ENCODE measurements at places on chromosomes 13 and 19.

DNA sequence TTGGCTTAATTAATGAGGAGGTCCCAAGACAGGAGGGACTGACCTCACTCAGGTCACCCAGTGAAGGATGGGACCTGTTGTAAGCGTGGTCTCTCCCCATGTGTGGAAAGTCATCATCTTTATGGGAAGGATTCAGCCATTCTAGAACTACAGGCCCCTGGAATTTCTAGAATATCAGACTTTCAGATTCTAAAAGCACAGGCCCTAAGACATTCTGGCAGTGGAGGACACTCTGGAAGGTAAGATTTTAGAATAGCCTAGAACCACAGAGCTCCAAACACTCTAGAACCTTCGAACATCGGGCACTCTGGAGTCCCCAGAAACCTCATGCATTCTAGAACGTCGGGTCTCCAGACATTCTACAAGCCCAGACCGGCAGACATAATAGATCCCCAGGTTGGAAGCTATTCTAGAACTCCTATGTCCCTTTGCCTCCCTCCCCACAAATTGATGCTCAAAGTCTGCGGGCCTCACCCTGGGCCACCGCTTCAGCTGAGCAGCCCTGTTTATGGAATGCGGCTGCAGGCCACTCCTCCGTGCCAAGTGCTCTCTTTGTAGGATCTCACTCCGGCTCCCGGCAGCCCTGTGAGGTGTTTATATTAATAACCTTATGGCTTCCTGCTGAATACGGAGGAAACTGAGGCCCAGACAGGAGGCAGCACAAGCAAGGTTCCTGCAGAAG, 1.9 kb upstream of the KLK15 start:
- peak; percentile 16 for DNase-seq

DNA sequence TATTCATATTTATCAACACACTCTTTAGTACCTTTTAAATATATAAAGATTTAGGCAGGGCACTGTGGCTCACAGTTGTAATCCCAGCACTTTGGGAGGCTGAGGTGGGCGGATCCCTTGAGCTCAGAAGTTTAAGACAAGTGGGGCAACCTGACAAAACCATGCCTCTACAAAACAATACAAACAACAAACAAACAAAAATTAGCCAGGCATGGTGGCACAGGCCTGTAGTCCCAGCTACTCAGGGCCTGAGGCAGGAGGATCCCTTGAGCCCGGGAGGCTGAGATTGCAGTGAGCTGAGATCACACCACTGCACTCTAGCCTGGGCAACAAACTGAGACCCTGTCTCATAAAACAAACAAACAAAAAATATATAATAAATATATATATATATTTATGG, 1748.3 kb upstream of the PCDH20 start:
- DNase-seq = no peak

DNA sequence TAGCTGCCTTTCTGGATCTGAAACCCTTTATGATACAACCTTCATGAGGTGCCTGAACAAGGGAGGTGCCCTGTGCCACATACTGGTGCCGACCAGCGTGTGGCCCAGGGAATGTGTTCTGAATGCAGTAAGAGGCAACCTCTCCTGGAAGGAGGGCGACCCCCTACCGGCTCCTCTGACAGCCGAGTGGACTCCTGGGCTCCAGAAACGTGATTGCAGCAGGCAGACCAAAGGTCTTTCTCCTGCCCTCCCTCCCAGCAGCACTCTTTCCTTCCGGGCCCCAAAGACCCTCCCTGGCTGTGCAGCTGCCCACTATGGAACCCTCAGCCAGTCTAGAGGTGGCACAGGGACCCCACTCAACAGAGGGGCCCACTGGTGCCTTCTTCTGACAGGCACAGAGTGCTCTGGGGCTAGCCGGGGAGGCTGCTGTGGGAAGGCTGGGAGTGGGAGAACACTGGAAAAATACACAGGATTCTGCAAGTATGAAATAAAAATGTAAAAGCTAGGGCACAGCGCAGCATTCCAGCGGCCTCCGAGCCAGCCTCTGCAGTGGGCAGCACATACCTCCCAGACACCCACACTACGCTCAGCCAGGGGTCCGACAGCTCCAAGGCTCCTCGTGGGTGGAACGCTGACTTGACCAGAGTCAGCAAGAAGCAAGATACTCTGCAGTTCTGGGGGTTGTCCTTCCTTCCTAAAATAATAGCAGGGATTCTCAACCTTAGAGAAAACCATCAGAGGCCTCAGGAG, 14.9 kb downstream of the SH3GL1 start:
- no peak for DNase-seq

- DNase-seq = no peak
These were observed 8.2 kb upstream of the ZNF792 start for GRCh38 chr19:34972163-34972705.

GRCh38 chr13:110398564-110399507, 91.8 kb downstream of the COL4A2 start:
- peak; percentile 79 for DNase-seq

DNA sequence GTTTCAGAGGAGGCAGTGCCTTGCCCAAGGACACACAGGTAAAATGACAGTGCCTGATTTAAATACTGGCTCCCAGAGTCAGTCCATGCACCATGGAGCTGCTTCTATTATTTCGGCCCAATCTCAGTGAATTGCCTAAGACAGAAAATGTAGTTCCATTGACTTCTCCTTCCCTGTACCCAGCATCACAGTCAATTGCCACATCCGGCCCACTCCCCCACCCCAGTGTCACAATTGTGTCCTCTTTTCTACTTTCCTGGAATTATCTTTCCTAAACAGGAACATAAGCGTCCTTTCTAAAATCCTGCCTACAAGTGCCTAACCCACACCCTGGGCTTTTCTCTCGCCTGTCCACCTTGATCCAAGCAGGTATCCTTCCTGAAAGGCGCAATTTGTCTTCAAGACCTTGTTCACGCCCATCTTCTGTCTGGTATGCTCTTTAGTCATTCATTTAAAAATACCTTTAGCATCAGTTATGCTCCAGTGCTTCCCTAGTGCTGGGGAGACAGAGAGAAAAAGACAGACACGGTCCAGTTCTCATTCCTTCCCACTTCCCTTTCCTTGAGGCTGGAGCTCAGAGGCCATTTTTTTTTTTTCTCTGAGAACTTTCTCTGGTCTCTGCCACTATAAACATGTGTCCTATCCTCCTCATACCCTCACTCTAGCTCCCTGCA, 411.4 kb downstream of the LIG4 start:
- no peak for DNase-seq

- peak; percentile 10 for DNase-seq
These were observed 29.0 kb upstream of the NBEA start for GRCh38 chr13:34913040-34913439.

DNA sequence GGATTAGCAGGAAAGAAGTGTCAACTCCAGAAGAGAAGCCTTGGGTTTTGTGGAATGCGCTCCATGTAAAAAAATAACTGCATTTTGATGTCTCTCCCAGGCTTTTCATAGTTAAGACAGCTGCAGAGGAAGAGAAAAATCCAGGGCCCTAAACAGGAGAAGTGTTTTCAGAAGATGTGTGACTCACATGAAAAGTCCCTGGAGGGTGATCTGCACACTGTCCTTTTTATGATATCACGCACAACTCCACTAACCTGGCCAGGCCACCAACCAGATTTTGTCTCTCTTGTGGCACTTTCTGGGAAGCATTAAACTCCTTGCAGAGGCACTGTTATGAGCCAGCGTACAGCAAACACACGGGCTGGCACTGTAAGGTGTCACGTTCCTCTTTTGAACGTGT, 267.3 kb downstream of the FGF9 start:
- DNase-seq = no peak

DNA sequence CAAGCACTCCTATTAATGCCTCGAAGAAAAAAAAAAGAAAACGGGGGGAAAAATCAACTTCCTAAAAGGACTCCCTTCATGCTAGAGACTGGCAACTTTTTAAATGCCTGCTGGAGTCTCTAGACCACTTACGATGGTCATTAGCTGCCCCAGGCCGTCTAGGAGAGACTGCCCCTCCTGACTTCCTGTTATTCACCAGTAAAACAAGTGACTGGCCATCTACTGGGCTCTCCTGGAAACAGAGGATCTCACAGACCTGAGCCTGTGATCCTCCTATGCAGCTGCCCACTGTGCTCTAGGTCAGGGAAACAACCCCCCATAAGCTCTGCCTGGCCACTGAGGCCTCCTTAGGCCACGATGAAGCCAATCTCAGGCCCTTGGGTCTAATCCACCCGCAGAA, 7.4 kb downstream of the ZNF266 start:
- DNase-seq = no peak

DNA sequence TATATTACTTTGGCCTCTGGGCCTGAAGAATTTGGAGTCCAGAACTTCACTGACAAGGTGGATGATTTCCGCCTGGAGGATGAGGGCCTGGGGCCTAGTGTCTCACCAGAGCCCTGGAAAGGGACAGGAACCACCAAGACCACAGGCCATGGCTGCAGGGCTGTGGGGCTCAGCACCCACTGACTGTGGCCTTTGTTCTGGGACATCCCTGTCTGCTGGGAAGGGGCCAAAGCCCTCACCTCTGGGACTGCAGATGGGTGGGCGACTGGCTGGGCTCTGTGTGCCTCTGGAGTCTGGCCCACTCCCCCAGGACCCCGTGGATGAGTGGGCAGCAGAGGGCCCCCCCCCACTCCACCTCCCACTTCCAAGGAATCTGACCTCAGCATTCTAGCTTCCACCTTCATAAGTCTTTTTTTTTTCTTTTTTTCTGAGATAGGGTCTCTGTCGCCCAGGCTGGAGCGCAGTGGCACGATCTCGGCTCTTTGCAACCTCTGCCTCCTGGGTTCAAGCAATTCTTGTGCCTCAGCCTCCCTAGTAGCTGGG, 20.3 kb downstream of the CHST8 start:
- no peak for DNase-seq

- DNase-seq = peak; percentile 40
These were observed 9.1 kb upstream of the C19orf12 start for GRCh38 chr19:29724102-29724641.

- DNase-seq = no peak
These were observed 681 bp downstream of the ZNF837 start for GRCh38 chr19:58380037-58380661.

- peak; percentile 14 for DNase-seq
These were observed 36.4 kb downstream of the COG3 start for GRCh38 chr13:45501175-45501526.

DNA sequence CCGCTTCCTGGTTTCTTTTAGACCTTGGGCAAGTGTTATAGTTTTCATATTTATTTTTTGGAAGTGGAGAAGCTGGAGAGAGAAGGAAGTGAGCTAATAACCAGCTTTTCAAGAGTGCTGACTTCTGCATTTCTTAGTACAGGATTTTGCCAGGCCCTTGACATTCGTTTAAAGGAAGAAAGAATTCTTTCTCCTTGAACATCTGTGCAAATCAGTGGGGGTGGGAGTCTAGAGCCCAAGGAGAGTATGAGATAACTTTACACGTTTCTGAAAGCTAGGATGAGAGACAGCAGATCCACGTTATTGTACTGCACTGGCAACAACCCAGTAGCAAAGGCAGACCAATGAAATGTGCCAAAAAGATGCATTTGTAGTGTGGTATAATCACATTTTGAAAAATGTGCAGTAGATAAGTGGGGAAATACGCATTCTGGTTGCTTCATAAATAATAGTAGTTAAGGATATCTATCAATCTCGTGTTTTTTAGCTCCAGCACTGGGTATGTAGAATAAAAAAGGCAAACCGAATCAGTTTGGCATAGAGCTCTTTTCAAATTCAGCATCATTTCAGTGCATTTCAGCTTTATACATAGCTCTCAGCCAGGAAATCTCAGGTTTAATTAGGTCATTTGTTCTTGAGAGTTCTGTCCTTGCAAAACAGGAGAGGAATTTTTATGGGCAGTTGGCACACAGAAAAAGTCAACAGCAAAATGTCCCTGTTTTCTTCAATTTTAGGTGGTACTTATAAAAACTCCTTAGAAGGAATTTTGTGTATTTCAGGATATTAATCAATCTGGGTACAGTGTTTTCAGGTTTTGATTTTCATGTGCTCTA, 4.3 kb downstream of the RNF113B start:
- DNase-seq = peak; percentile 54

DNA sequence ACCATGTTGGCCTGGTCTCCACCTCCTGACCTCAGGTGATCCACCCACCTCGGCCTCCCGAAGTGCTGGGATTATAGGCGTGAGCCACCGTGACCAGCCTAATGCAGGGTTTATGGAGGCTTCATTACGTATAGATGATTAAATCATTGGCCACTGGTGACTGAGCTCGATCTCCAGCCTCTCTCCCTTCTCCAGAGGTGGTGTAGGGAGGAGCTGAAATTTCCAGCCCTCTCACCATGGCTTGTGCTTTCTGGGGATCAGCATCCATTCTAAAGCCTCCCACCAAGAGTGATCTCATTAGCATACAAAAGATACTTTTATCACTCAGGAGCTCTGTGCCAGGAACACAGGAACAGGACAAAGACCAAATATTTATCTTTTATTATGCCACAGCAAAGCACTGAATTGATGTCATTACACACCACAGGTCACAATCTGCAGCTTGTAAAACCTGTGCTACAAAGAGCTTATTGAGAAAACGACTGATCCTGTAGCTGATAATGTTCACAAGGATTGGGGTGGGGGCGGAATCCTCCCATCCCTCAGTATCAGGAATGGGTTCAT, 32.4 kb downstream of the RHPN2 start:
- no peak for DNase-seq

- no peak for DNase-seq
These were observed 11.3 kb downstream of the FBXO27 start for GRCh38 chr19:39021063-39021462.

DNA sequence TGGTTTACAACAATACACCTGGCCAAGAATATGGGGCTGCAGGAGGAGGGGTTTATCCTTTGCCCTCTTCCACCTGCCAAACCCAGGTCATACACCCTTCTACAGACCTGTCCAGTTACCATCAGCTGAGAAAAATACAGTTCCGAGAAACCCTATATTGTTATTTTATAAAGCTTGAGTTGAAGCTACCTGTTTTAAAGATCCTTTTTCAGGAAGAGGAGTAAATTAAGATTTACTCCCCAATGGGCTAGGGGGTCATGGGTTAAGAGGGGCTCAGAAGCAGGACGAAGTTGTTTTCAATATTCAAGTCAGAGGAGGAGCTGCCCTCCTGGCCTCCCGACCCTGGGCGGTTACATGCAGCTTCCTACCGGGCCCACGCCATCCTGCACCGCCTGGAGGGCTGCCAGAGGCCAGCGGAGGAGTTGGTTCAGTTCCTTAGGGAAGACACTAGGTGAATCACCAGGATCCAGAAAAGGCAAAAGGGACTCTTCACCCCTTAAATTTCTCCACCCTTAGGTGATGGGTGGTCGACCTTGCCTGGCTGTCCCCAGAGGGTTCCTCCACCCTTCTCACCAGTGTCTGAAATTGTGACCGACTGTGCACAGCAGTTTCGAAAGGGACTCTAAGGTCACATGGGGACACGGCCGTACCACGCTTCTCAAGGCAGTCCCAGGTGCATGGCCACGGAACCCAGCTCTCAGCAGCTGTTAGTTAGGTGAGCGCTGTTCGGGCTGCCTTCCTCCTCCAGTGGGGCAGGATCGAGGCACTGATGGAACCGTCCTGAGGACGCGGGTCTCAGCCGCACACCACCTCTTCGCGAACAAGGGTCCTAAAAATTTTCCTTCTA, 1.2 kb downstream of the GJB2 start:
- no peak for DNase-seq

- DNase-seq = no peak
These were observed 6.5 kb upstream of the ZNF726 start for GRCh38 chr19:23908165-23908564.

GRCh38 chr13:47226516-47226915, 329.7 kb upstream of the HTR2A start:
- DNase-seq = no peak

- DNase-seq = peak; percentile 17
These were observed 682.7 kb upstream of the ARGLU1 start for GRCh38 chr13:107250628-107251027.

GRCh38 chr13:91142572-91142971, 204.9 kb upstream of the MIR17HG start:
- peak; percentile 41 for DNase-seq

All from iris pigment epithelial cell (primary cell).